ENCODE measurements at places on chromosomes 7 and 10. TPM values are rescaled to one million over a fixed set of nuclear protein-coding genes. Genes with fewer than 3 reads are reported as not detected.
A peak's percentile ranks its signal among the peaks of the same experiment; 100 is the strongest.

Gene SMKR1
- total RNA-seq, result 4.0 TPM

DNA sequence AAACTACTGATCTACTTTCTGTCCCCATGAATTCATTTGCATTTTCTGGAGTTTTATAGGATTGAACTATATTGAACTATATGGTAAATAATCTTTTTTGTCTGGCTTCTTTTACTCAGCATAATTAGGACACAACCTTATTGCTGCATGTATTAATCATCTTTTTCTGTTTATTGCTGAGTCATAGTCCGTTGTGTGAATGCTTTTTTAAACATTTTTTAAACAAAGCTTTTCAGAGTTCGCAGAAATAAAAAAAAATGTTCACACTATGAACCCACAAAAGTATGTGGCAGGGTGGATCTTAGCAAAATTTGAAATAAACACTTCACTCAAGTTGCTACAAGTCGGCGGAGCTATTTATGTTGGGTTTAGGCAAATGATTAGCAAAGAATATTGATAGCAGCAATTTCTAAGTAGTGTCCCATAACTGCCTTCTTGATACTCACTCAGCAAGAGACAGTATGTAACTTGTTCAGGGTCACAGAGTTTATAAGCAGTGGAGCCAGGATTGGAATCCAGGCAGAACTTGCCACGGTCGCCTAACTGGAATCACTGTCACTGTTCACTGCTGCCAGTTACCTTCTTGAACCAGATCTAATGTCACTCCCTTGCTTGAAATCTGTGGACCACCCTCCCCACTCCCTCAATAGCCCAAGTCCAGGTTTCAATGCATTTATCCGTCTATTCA lies 5.6 kb downstream of the CH25H start:
- ATAC-seq, result no peak

DNA sequence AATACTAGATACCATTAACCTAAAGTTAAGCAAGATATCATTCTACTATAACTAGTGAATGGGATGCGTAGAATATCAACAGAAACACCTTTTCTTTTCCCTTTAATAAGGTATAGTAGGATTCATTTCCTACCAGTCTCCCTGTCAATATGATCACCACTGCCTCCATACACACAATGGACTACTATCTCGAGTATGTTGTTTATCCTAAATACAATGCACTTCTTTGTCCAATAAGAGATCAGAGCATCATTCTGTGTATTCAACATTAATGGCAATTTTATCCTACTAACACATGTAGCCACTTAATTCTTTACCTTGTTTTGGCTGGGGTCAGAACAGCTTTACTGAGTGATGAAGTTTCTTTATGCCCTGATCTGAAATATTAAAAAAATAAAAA lies 276.3 kb downstream of the TFEC start:
- no peak for ATAC-seq

Gene SUN3
- not detected for total RNA-seq

- no peak for ATAC-seq
Observed at GRCh38 chr10:113648478-113648877, 15.4 kb downstream of the NRAP start.

Gene PDZD7
- total RNA-seq, result 2.2 TPM

- ATAC-seq, result no peak
Observed at GRCh38 chr7:112065758-112066157, 140.4 kb downstream of the DOCK4 start.

GRCh38 chr7:24936121-24936824 lies 43.7 kb downstream of the OSBPL3 start:
- ATAC-seq, result no peak

GRCh38 chr7:123864012-123864411 lies 19.0 kb downstream of the HYAL4 start:
- no peak for ATAC-seq

- no peak for ATAC-seq
Observed at GRCh38 chr7:129067943-129068548, 13.1 kb upstream of the TNPO3 start.

Gene RELN
- total RNA-seq, result 0.36 TPM

Gene MYOZ1
- 0.16 TPM for total RNA-seq

GRCh38 chr10:79196470-79197461 lies 128.0 kb downstream of the ZMIZ1 start:
- peak; percentile 34 for ATAC-seq

- ATAC-seq, result no peak
Observed at GRCh38 chr10:9957351-9957750, 1060.3 kb upstream of the CELF2 start.

- no peak for ATAC-seq
Observed at GRCh38 chr10:67280405-67280804, 354.6 kb downstream of the LRRTM3 start.

GRCh38 chr7:151859111-151859947 lies 17.6 kb downstream of the PRKAG2 start:
- no peak for ATAC-seq

Data from motor neuron (in vitro differentiated cells).